ENCODE measurements at places on chromosomes 12 and 14. TPM values are rescaled to one million over a fixed set of nuclear protein-coding genes. Genes with fewer than 3 reads are reported as not detected.

The SRRM4 gene
- 0.02 TPM for polyA plus RNA-seq

The CLEC9A gene
- polyA plus RNA-seq = 0.04 TPM

The SIX6 gene
- polyA plus RNA-seq = not detected

The MYF6 gene
- not detected for polyA plus RNA-seq

The POTEG gene
- polyA plus RNA-seq = not detected

The CCDC197 gene
- not detected for polyA plus RNA-seq

The GPRC5A gene
- polyA plus RNA-seq = 8.5 TPM

The LRRIQ1 gene
- 0.04 TPM for polyA plus RNA-seq

The CACNA1C gene
- 8.3 TPM for polyA plus RNA-seq

The KCTD10 gene
- 21.6 TPM for polyA plus RNA-seq

The SSTR1 gene
- polyA plus RNA-seq = 2.1 TPM

The SLC2A13 gene
- polyA plus RNA-seq = 3.1 TPM

The KCNH3 gene
- polyA plus RNA-seq = not detected

The HCAR3 gene
- 0.05 TPM for polyA plus RNA-seq

The ZNF385A gene
- polyA plus RNA-seq = 4.5 TPM

The CELA1 gene
- polyA plus RNA-seq = not detected

The FAM222A gene
- 11.5 TPM for polyA plus RNA-seq

The DIO2 gene
- polyA plus RNA-seq = 0.52 TPM

The FERMT2 gene
- 118 TPM for polyA plus RNA-seq

The CEBPE gene
- not detected for polyA plus RNA-seq

The DAO gene
- polyA plus RNA-seq = not detected

The INHBC gene
- 0.12 TPM for polyA plus RNA-seq

The AJUBA gene
- 11.2 TPM for polyA plus RNA-seq

The RBP5 gene
- 6.1 TPM for polyA plus RNA-seq

The WIF1 gene
- 0.11 TPM for polyA plus RNA-seq

The A2M gene
- 125 TPM for polyA plus RNA-seq

The RHOJ gene
- polyA plus RNA-seq = 15.7 TPM

The PTCSC3 gene
- polyA plus RNA-seq = not detected

The ATF7IP gene
- 30.7 TPM for polyA plus RNA-seq

The PIWIL1 gene
- polyA plus RNA-seq = 0.12 TPM

The MRPL42 gene
- polyA plus RNA-seq = 39.9 TPM

The TRPV4 gene
- polyA plus RNA-seq = 0.95 TPM

All from ovary (tissue), 10 donors.